ENCODE measurements at places on chromosomes 13 and 19.

DNA sequence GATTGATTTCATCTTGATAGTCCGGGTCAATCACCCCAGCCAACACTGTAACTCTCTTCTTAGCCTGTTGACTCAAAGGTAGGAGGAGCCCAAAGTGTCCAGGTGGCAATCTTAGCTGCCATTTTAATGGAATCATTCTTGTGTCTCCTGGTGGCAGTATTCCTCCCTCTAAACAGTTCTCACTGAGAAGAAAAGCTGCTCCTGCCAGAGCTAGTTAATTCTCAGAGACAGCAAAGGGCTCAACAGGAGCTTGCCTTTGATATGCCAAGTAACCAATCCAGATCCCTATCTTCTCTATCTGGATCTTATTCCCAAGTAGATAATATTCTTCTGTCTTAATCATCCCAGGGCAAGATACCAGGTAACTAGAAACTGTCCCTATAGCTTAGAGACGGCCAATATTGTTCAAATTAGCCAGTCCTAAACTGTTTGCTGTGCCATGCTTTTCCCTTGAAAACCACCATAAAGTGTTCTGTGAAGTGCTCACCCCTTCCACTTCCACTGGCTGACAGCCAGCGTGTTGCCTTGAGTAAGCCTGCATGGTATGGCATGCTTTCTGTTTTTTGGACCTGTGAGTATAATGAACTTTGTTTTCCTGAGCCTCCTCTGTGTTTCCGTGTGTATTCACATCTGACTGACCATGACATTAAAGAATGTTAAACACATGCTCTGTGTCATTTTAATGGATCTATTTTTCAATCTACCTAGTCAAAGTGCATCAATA, 463.7 kb upstream of the SLITRK5 start:
- DNase-seq: no peak

- DNase-seq: no peak
Observed at GRCh38 chr13:21033856-21034602, 27.4 kb downstream of the LATS2 start.

GRCh38 chr19:1206150-1206863, 729 bp downstream of the STK11 start:
- DNase-seq: no peak

DNA sequence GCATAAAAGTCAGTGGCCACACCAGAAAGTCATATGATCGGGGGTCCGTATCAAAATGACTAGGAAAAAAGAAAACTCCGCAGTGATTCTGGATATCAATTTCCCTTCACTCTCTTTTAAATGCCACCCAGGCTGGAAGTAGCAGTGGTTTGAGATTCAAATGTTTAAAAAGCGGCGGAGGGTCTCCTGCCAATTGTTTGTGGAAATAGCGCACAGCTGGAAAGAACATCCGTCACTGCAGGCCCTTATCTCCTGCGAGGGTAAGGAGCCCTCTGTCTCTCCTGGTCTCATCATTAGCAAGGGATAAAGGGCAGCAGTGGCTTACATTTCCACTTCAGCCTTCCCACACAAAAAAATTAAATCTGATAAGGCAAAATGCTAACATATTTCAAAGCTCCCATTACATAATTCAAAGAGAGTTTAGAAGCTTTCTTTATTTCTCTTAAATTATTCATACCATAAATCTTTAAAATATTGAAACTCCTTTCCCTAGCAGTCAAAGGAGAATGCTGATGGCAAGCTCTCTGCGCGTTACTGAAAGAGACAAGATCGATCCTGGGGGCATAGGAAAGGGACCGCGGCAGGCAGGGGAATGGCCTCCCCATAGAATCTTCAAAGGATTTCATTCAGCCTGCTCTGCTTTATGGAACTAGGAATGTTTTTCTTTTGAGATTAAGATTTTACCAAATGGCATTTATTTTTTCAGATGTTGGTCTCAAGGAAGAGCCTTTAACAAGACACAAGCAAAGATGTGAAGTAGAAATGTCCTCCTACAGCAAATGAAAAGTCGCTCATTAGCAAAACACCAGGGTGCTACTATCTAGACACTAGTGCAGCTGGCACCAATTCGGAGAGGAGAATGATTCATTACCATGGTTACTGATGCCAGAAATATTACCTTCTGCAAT, 35.0 kb downstream of the AMER2 start:
- no peak for DNase-seq

GRCh38 chr13:52141299-52141698, 12.4 kb upstream of the NEK5 start:
- DNase-seq: no peak

GRCh38 chr19:11399667-11400066, 15.6 kb upstream of the EPOR start:
- DNase-seq: no peak

- no peak for DNase-seq
Observed at GRCh38 chr19:17304386-17305215, 1.1 kb upstream of the MRPL34 start.

DNA sequence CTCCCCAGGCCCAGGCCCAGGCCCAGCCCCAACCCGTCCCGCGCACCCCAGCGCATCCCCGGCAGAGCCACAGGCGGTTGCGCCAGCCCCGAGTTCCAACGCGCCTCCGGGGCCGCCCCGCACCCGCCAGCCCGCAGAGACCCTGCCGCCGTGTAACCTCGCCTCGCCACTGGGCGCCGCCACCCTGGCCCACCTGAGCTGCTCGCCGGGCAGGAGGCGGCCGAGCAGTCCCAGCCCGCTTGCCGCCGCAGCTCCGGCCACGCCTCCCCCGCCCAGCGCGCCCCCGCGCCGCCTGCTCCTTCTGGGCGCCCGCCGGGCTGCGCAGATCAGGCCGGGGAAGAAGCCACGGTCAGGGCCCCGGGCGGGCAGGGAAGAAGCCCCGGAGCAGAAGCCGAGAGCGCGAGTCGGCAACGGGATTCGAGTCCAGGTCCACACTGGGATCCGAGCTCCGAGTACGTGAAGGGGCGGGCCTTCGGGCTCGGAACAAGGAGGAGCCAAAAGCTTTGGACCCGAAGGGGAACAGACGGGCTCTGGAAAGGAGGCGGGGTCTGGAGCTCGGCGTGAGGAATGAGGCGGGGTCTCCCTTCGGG, at the start of gene MBOAT7:
Gene MBOAT7 (minus strand): TSS at position 436 of the 590 bp plus-strand sequence. CDS start 1,072 bp downstream, outside the sequence.
- DNase-seq: no peak

DNA sequence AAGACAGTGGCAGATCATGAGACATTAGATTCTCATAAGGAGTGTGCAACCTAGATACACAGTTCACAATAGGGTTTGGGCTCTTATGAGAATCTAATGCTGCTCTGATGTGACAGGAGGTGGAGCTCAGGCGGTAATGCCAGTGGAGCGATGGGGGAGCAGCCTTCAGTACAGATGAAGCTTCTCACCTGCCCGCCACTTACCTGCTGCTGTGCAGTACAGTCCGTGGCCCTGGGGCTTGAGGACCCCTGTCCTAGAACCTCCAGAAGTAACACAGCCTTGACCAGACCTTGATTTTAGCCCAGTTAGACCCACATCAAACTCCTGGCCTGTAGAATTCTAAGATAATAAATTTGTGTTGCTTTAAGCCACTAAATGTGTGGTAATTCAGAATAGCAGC, 215.1 kb upstream of the MIR17HG start:
- DNase-seq: no peak

DNA sequence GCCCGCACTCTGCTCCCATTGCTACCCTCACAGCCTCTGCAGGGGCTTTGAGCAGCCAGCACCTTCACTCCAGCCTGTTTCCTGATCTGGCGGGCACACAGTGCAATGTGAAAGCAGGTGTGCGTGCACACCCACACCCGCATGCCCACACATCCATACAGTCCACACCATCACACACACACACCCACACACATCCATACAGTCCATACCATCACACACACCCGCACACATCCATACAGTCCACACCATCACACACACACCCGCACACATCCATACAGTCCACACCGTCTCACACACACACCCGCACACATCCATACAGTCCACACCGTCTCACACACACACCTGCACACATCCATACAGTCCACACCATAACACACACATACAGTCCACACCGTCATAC, 28.0 kb downstream of the PIAS4 start:
- no peak for DNase-seq

DNA sequence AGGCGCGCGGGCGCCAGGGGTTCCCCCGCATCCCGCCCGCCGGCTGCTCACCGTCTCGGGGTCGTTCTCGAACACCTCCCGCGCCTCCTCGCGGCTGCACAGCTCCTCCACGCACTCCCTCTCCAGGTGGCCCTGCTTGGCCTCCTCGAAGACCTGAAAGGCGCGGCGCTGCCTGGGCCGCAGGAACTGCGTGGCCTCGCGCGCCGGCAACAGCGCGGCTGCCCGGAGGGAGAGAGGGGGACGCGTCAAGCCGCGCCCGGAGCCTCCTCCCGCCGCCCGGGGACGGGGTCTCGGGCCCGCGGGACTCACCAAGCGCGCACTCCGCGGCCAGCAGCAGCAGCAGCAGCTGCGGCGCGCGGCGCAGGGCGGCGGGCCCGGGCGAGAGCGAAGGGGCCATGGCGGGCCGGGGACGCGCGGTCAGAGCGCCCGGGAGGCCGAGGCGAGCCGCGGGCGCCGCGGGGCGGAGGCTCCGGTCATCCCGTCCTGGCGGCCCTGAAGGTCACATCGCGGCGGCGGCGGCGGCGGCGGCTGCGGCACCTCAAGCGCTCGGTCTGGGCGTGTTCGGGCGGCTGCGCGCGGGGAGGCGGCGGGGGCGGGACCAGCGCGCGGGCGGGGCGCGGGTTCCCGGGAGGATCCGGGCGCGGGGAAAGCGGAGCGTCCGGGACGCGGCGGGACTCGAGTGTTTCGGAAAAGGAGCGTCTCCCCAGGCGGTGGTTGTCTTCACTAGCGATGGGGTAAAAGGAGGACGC, at the start of gene GAS6:
Gene GAS6 (minus strand): TSS at position 553 of the 749 bp plus-strand sequence. CDS start 156 bp downstream, at position 397.
- DNase-seq: peak; percentile 72

DNA sequence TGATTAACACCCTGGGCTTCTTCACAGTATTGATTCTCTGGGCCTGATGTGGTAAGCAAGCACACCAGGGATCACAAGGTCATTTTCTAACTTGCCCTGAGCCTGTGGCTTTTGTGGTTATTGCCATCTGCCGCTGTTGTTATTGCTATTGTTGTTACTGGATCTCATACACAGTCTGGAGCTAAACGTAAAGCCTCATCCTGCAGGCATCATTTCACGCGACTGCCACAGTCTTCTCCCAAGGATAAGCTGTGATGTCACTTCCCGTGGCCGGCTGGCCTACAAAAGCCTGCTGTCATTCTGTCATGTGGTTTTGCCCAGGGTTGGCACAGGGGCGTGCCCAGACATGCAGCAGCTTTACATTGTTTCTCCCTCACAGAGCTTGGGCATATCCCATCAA, 154.0 kb upstream of the GPR12 start:
- DNase-seq: peak; percentile 37

DNA sequence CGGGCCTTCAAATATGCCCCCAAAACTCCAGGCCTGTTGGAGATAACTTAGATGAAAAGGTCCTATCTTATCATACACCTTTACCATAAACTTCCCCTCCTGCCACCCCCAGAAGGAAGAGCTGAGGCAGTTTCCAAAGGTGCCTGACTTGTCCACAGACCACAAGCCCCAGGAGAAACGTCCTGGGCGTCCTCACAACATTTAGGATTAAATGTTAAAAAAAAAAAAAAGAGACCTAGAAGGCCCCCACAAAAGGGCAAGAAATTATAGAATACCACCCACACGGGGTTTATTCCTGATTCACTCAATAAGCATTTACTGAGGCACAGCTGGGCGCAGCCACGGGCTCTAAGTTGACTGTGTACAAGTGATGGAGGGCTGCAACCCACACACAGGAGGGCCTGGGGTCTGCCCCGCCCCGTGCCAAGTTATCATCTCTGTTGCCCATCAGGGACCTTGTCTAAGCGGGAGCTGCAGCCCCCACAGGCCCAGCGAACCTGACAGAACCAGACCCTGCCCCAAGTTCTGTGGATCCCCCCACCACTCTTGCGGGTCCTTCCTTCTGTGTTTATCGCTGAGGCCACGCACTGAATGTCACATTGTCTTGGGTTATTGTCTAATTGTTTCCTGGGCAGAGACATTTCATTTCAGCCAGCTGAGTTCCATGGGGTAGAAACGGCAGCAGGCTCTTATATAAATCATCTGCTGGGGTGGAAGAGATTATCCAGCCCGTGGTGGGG, 83.0 kb upstream of the TM9SF2 start:
- no peak for DNase-seq

- DNase-seq: peak; percentile 43
Observed at GRCh38 chr13:29743201-29743786, 107.1 kb downstream of the UBL3 start.

DNA sequence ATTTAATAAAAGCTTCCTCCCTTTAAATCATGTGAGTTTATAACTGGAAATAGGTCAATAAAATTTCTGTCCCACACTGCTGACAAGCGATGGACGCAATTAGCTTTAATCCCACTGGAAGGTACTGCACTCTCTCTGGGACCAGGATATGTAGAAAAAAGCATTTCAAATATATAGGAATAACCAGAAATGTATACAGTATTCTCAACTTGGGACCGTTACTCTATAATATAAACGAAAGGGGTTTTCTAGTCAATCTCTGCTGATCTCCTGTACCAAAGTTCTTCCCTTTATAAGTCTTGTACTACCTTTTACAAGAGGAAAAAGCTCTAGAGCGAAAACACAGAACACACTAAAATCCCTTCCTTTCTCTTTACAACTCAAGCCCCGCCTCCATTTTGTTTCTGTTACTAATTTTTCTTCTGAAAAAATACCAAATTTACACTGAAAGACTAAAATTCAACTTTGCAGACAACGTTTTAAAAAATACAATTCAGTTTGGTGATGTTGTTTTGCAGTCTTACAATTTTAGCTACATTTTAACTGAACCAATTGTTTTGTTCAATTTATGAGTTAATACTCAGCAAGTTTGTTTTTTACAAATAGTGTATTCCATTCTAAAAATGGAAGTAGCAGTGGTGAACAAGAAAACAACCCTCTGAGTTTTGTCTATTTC, 1.7 kb upstream of the USPL1 start:
- DNase-seq: no peak

GRCh38 chr13:18956473-18957078, 225.0 kb downstream of the TUBA3C start:
- no peak for DNase-seq

GRCh38 chr13:31431722-31432137, 232.0 kb downstream of the B3GLCT start:
- DNase-seq: peak; percentile 42

DNA sequence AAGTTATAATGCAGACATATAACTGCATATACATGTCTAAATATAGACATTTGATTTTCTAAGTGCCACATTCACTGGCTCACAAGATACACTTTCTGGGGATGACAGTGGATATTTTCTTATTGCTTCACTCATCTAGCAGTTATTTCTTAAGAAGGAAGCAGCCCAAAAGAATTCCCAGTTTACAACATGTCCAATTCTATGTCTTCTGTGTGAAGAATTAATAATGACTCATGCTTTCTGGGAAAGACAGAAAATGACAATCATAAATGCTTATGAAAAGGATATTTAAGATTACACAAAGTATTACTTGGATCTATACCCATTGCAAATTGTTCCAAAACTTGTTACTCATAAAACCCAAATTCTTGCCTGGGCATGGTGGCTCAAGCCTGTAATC, 543.4 kb downstream of the SUCLA2 start:
- DNase-seq: peak; percentile 46

Measured in MG63 (cell line).